PC-9 (cell line): ENCODE measurements at places on chromosomes 1 and 21. TPM values are rescaled to one million over a fixed set of nuclear protein-coding genes. Genes with fewer than 3 reads are reported as not detected.
A peak's percentile ranks its signal among the peaks of the same experiment; 100 is the strongest.

DNA sequence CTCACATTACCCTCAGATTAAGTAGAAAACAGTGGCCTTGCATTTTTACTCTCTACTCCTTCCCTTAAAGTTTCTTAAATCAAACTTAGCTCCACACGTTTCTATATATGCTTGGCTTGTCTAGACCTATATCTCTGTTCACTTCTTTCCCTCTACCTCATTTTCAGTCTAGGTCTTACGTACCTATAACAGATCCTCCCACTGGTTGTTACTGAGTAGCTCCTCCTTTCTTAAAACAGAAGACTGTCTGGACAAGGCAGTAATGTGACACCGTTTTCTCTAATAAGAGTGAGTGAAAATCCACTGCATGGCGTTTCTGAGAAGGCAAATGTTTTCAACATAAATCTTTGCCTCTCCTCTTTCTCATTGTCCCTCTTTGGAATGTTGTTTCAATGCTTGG lies 211.7 kb upstream of the POGK start:
- no peak for DNase-seq

GRCh38 chr1:102191723-102192122 lies 195.0 kb upstream of the OLFM3 start:
- no peak for DNase-seq

DNA sequence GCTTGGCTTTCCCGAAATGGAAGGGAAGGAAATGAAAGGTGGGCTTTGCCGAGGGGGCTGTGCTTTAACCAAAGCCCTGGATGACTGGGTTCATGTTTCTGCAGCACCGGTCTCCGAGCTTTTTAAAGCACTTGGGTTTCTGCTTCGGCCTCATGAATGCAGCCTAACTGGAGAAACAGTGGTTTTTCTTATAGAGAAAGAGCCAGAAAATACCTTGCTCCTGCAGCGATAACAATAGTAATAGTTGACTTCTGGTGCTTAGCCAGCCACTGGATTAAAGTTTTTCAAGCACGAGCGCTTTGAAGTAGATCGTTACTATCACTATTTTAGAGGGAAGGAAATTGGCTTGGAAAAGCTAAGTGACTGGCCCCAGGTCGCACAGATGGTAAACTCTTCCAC lies 500 bp upstream of the DOCK7 start:
- no peak for DNase-seq

- DNase-seq: no peak
Observed at GRCh38 chr1:168976267-168976666, 130.2 kb upstream of the ATP1B1 start.

- DNase-seq: no peak
Observed at GRCh38 chr1:76203127-76203526, 128.6 kb downstream of the ST6GALNAC3 start.

GRCh38 chr1:145751491-145752037 lies 32.3 kb downstream of the CD160 start:
- DNase-seq: no peak

DNA sequence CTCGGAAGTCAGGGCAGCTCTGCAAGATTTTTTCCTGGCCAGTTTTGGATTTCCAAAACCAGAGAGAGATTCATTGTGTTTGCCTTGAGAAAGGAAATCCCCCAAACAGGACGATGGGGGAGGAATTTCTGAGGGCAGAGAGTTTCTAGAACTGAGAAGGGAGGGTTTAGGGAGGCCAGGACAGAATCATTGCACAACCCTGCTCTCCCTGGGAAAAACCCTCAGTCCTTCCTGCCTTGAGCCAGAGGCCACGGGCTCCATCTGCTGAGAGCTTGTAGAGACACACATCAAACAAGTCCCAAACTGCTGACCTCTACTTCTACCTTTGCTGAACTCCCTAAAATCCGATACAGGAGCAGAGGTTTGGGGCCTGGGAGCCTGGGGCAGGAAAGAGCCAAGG lies 99.7 kb downstream of the NMNAT2 start:
- peak; percentile 70 for DNase-seq

DNA sequence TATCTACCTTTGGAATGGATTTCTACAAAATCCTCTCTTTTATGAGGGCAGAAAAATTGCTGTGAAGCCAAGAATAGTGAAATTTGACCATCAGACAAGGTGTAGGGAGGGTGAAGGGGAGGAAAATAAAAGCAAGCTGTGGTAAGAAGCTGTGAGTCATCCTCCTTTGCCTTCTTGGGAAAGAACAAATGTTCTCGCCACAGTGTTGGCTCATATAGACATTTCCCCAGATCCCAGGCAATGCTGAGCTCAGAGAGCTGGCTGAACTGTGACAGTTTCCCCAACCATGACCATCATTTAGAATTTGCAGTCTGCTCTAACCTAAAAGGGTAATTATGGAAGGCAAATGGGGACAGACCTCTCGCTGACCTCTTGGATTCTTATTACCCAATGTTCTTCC lies 235.4 kb downstream of the PBX1 start:
- peak; percentile 22 for DNase-seq

DNA sequence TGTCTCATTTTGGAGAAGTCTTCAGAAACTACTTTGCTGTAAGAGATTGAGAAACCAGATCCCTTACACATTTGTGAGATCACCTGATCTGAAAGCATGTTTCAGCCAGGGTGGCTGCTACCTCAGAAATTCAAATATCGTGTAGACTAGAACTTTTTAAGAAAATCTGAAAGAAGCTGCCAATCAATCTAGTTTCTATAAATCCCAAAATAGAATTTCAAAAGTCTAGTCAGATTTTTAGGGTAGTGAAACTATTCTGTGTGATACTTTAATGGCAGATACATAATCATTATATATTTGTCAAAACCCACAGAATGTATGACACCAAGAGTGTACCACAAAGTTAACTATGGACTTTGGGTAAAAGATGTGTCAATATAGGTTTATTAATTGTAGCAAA lies 79.9 kb upstream of the PLPPR5 start:
- no peak for DNase-seq

- no peak for DNase-seq
Observed at GRCh38 chr1:246041360-246041759, 465.7 kb downstream of the SMYD3 start.

- no peak for DNase-seq
Observed at GRCh38 chr1:236395947-236396664, 2.0 kb downstream of the EDARADD start.

GRCh38 chr1:168723000-168723399 lies 6.0 kb downstream of the DPT start:
- no peak for DNase-seq

DNA sequence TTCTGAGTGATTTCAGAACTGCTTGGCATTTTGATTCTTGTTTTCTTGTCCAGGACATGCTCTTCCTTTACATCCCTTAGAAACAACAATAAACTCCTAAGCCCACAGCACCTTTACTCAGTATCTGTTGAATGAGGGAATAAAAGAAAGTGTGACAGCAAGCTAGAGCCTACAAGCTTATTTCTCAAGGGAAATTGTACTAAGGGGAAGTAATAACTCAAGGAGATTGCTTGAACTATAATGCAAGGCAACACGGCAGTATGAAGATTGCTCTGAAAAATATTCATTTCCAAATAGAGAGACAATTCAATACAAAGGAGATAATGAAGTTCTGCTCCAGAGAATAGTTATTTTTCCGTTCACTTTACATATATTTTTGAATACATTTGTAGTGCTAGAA lies 6.5 kb downstream of the OR6P1 start:
- no peak for DNase-seq

GRCh38 chr21:15273244-15273643 lies 208.4 kb upstream of the NRIP1 start:
- DNase-seq: no peak

DNA sequence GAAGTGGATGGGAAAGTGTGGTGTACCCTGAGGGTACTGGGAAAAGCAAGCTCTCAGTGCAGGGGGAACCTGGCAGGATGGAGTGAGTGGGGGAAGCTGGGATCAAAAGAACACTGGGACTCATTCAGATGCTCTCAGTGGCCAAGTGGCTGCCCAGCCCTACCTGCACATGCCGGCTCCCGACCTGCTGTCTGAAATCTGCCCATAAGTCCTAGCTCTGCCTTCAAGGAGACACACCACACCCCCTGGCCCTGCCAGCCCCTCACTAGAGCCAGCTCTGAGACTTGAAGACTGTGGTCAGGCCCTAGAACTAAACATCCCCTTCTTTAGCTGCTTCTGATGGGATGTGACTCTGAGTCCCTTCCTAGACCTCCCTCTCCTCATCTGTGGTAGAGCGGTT lies 2.2 kb downstream of the TMEM54 start:
- no peak for DNase-seq

DNA sequence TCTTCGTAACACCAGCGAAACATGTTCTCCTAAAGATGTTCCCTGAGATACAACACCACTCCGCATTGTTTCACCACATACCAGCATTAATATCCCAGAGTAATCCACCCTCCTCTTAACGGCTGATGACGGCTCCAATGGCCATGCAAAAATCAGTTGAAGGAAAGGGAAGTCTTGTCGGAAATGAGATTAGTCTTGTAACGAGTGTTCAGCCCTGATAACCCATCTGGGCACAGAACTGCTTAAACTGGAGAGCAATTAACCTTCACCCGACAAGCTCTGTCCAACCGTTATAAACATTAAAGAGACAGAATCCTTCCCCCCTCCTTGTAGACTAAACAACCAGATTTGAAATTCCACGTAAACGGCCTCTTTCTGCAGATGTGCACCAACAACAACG lies 21.9 kb downstream of the ERG start:
- DNase-seq: no peak

Gene NPR1
- 0.53 and 0.98 TPM in 2 replicates for total RNA-seq

Gene ADAM30
- not detected in 2 replicates for total RNA-seq

Gene OR2L13
- not detected in 2 replicates for total RNA-seq

Gene IL19
- total RNA-seq: not detected in 2 replicates

Gene NKAIN1
- total RNA-seq: 0.96 TPM in 1 of 2 replicates, not detected in the other
